CD4-positive, alpha-beta T cell treated with Interleukin-15 for 1 hour (primary cell): ENCODE measurements at places on chromosomes 11 and 22.

GRCh38 chr11:35045236-35045820 is 93.6 kb upstream of the CD44 start:
- DNase-seq = peak; percentile 94

GRCh38 chr11:126523441-126524205 is 168.1 kb downstream of the ST3GAL4 start:
- DNase-seq = no peak

DNA sequence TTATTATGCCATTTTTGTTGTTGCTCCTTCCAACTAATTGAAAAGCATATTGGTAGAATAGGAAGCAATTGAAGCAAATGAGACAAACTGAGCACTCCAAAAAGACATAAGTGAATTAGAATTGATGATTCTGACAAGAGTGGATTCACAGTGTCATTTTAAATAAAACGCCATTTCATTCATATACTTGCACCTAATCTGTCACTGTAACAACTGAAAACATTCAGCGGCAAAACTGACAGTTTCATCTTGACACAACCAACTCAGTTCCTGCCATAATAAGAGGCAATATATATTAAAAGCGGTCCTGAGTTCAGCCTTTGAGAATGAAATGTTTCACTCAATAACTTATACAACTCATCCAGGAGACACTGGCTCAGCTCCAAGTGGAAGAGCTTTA is 306.8 kb downstream of the CNTN5 start:
- no peak for DNase-seq

GRCh38 chr22:42805998-42806830 is 50.9 kb downstream of the ARFGAP3 start:
- no peak for DNase-seq

DNA sequence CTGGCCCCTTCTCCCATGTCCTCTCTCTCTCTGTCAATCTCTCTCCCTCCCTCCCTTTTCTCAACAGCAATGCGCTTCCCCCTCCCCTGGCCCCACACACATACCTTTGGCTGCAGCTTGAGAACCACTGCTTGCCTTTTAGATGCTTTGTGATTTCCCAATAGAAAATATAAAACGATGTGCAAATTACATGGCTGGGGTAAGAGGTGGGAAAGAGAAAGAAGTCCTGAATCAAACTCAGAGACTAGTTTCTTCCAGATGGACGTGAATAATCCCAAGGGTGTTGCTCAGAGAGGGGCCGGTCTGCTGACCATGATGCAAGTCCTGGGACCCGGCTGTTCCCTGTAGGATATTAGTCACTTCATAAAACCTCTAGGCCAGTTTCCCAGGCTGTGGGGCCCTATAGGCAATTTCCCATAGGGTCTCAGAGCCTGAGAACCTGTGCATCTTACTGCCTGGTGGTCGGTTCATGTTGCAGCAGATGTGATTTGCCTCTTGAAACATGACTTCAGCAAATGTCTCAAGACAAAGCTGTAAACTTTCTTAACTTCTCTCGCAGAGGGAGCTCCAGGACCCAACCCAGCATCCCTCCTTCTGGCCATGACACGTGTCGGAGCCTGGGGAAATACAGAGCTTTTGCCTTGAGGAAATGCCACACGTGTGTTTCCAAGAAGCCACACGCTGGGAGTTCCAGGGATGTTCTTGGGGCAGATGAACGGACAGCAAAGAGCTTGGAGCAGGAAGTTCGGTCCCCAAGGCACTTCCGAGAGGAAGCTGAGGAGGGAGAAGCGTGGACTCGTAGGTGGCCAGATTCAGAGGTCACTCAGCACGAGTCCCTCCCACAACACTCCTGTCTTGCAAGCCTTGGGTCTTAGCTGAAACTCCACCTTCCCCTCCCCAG is 34.5 kb upstream of the ETS1 start:
- DNase-seq = no peak

DNA sequence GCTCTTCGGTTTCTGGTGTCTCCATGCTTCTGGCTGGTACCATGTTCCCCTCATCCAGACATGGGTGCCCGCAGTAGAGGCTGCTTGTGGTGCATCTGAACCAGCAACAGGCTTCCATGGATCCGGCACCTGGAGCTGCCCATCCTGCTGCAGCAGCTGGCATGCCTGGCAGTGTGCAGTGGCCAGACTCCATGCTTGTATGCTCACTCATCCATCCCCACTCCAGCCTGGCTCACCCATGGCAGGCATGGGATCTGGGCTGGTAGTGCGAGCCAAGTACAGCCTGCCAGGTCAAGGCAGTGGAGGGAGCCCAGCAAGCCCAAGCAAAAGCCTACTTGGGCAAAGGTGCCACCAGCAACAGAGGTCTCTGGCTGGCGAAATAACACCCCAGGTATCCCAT is 6.2 kb upstream of the OR5W2 start:
- no peak for DNase-seq

GRCh38 chr22:42061041-42061440 is 9.6 kb downstream of the NAGA start:
- DNase-seq = no peak

DNA sequence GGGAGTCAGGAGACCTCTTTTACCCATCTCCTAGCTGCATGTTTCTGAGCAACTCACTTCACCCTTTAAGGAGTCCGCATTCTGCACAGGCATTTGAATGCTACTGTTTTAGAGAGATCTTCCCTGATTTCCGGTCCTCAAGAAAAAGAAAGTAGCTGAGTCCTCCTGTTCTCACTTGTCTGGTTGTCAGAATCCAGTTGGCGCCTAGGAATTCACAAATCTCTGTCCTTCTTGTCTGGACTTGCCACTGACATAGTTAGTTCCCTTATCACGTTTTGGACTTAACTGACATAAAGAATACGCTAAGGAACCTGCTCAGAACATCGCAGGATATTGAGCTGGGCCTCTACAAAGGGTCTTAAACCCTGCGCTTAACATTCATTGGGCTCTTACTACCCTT is 61.3 kb upstream of the OR5P2 start:
- no peak for DNase-seq

- no peak for DNase-seq
These were observed 7.7 kb downstream of the LIPT2 start for GRCh38 chr11:74485868-74486267.

- no peak for DNase-seq
These were observed 50.2 kb upstream of the PICALM start for GRCh38 chr11:86119077-86119476.

- no peak for DNase-seq
These were observed 20.0 kb downstream of the PRRG4 start for GRCh38 chr11:32849761-32850160.

- DNase-seq = no peak
These were observed 60.0 kb downstream of the SLC22A12 start for GRCh38 chr11:64650923-64651523.

DNA sequence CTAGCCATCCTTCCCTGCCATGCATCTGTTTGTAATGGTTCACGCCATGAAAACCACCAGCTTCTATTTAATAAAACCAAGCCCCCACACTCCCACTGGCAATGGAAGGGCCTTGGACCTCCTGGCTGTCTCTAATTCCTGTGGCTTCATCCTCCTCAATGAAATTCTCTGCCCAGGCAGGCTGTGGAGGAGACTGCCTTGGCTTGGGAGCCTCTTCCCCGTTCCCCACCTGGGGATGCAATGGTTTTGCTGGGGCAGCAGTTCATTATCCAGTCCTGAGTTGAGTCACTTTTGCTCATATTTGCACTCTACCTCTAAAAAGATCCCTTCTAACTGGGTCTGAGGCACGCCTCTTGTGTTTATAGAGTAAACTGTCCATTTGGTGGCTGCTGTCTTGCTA is 515.8 kb downstream of the NTM start:
- DNase-seq = no peak

DNA sequence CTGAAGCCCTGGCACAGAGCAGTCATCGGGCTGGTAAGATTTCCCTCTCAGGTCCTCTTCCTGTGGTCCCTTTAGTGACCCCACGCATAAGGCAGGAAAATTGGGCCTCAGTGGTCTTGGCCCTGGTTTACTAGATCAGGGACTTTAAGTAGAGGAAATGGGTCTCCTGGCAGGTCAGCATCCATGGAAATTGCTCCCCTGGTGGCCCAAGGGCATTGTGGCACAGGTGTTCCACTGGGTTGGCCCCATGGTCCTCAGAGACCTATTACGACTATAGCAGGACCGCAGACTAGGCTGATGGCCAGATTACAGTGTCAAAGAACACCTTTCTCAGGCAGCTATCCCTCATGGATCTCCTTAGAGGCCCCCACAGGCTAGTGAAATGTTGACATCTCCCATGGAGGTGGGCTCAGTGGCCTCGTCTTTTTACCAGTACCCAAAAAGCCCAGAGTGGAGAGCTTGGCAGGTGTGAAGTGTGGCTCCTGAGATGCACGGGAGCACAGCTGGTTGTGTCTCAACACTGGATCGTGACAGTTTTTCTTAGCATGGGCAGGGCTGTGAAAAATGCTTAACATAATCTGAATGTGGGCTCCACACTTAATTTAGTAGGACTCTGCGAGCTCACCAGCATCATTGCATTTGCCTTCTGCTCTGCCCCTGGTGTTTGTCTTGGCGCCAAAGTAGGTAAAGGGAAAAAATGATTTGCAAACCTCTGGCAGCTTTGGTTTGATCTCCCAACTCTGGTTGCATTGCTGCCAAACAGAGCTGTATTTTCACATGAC is 74.2 kb downstream of the ZBTB16 start:
- no peak for DNase-seq

DNA sequence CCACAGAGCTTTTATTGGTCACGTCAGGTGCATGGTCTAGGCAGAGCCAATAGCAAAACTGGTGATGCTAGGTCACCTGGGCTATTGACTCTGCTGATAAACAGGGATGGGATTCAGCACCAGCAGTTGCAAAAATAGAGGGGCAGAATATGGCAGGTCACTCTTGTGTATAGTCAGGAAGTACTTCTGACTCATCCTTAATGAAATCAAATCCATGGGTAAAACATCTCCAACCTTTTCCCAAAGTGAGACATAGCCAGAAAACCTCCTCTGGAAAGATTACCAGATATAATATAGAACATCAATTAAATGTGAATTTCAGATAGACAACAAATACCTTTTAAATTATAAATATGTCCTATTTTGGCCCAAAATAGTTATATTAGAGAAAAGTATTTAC is 383.2 kb downstream of the METTL15 start:
- DNase-seq = no peak

DNA sequence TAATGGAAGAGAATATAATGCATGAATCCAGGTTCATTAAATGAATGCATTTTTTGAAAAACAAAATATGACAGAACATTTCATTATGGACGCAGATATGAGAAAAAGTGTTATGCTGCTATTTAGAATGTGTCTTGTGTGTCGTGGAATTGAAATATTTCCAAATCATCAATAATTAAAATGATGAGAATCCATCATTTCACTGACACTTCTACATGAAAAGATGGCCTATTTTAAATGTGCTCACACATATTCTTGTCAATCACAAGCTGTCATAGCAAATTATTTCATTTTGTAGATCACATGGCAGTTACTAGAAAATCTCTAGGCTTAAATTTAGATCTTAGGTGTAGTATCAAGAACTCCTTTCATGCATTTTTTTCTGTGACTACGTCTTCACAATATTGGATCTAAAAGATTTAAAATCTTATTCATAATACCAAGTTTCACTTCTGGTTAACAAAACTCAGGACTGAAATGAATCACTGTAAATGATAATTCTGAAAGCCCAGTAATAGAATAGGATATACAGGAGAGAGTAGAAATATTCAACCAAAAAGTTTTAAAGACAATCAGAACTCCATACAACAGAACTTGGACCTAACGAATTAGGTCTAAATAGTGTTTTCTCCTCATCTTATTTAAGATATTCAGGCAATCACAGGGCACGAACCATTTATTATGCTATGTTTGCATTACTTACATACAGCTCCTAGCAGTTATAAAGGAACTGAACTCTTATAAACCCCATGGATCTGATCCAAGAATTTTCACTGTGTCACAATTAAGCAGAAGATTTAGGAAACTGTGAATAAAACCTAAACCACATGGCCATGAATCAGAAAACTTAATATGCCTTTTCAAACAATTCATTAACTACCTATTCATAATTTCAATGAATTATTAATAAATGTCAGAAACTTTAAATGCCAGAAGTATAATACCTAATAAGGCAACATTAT is 67.7 kb downstream of the DCDC1 start:
- DNase-seq = no peak

- DNase-seq = no peak
These were observed 13.0 kb downstream of the DNAJB13 start for GRCh38 chr11:73963861-73964260.

- DNase-seq = no peak
These were observed 19.8 kb downstream of the SCGB1A1 start for GRCh38 chr11:62438641-62439040.

DNA sequence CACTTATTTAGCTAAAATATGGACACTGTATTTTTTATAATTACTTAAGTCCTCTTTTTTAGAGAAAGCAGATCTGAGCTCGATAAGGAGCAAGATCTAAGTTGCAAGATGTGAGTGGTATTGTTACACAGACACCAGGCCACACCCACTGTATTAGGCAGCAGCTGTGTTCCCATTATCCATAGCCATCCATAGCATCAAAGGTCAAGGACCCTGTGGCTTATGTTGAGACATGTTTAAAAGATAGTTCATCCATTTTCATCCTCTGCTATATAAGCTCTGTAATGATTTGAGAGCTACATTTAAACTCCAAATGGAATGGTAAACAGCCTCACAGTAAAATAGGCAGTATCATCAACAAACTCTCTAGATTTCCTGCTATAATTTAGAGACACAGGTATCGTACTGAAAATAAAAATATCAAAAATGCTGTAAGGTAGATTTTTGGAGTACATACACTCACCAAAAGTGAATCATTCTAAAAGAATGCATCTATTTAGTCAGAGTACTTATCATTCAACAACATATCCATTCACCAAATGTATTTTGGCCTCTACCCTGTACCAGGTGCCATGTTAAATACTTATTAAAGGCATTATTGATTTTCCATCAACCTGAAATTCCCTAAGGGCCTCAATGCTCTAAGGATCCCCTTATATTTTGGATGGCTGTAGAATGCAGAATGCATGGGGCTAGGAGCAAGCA is 574.0 kb downstream of the LRRC4C start:
- no peak for DNase-seq

DNA sequence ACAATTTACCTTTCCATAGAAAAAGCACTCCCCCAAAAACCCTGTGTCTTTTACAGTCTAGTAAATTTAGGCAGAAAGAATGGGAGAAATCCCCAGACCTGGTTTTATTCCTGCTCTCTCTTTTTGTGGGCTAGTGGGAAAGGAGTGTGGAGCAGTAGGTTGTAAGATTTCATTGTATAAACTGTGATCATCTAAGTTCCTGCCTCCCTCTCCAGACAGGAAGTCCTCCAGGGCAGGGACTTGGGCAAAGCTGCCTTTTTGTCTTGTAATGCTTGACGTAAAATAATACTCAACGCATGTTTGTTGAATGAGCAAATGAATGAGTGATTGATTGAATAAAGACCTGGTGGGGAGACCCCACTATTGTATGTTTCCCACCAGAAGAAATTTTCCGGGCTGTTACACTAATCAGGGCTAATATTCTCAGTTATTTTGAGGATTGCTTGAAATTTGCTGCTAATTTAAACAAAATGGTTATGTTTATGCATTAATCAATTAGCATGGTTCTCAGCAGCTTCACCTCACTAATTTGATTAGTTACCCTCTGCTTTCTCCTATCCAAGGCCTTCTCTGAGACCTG is 36.3 kb downstream of the CSNK2A3 start:
- no peak for DNase-seq
